Hematopoietic multipotent progenitor cell (in vitro differentiated cells): ENCODE measurements at places on chromosomes 4 and X.
A peak's percentile ranks its signal among the peaks of the same experiment; 100 is the strongest.

DNA sequence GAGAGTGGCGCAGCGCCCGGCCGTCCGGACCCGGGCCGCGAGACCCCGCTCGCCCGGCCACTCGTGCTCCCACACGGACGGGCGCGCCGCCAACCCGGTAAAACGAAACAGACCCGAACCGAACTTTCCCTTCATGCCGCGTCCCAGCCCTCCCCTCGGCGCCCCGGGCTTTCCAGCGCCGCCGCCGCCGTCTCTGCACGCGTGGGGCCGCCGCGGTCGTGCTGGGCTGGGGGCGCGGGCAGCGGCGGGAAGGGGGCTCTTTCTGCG lies 222 bp downstream of the SMAD1 start:
- no peak for DNase-seq

GRCh38 chr4:31220921-31221320 lies 500.8 kb downstream of the PCDH7 start:
- DNase-seq, result no peak

DNA sequence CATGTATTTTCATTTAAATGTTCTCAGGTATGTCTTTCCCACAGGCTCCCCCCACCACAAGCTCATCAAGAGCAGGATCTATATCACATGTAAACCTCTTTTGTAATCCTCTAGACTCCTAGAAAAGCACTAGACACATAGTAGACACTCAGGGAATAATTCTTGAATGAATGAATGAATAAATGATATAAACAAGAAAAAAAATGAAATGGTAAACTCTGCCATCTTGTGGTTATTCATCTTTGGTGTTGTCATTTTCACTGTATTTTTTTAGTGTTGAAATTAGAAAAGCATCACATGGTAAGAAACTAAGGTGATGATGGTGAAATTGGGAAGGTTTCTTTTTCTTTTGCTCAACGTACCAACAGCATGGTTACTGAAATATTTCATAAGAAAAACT lies 34.2 kb upstream of the C1GALT1C1 start:
- peak; percentile 67 for DNase-seq

GRCh38 chr4:185213877-185214276 lies 4.5 kb downstream of the SNX25 start:
- peak; percentile 40 for DNase-seq

GRCh38 chrX:50638123-50638522 lies 167.5 kb upstream of the DGKK start:
- DNase-seq, result no peak

DNA sequence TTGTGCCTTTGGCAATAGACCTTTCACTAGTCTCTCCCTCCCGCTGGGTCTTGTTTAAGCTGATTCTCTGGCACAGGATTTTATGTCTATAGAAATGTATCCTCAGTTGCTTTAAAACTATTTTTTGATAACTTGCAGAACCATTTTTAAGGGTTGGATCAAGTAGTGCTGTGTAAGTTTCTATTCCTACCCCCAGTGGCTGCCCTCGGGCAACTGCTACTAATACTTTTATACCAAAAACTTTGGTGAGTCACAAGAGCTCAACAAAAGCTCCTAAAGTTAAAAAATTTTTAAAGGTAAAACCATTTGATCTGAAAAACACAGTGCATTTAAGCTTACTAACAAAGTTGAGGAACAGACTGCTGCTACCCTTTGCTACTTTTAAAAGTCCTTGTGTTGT lies 1460.6 kb upstream of the PCDH7 start:
- no peak for DNase-seq

GRCh38 chrX:24019448-24019847 lies 7.5 kb downstream of the KLHL15 start:
- no peak for DNase-seq

GRCh38 chr4:152643153-152644035 lies 36.4 kb downstream of the TMEM154 start:
- DNase-seq, result no peak

- DNase-seq, result no peak
Observed at GRCh38 chrX:11434607-11435006, 141.4 kb downstream of the AMELX start.

DNA sequence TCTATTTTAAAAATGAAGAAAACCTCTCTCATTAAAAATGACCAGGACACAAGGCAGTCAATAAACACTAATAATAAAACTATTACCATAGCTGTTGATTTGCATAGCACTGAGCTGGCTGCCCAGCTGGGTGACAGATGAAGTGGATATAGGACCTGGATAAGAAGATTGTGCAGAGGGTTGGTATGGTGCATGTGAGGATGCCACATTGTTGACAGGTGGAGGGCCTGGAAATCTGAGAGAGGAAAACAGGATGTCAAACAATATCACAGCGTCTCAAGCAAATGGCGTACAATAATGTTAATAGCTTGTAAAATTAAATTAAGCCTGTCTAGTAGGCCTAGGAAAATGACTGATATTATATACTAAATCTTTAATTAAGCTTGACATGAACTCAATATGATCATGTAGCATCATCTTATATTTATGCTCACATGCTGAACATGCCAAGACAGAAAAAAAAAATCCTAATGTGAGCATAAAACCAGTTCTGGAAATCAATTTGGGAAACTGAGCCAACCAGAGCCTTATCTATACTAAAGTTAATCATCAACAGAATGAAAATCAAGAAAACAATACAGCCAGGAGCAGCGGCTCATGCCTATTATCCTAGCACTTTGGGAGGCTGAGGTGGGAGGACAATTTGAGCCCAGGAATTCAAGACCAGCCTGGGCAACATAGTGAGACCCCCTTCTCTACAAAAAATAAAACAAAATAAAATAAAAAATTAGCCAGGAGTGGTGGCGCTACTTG lies 18.6 kb downstream of the SEC24D start:
- DNase-seq, result no peak

DNA sequence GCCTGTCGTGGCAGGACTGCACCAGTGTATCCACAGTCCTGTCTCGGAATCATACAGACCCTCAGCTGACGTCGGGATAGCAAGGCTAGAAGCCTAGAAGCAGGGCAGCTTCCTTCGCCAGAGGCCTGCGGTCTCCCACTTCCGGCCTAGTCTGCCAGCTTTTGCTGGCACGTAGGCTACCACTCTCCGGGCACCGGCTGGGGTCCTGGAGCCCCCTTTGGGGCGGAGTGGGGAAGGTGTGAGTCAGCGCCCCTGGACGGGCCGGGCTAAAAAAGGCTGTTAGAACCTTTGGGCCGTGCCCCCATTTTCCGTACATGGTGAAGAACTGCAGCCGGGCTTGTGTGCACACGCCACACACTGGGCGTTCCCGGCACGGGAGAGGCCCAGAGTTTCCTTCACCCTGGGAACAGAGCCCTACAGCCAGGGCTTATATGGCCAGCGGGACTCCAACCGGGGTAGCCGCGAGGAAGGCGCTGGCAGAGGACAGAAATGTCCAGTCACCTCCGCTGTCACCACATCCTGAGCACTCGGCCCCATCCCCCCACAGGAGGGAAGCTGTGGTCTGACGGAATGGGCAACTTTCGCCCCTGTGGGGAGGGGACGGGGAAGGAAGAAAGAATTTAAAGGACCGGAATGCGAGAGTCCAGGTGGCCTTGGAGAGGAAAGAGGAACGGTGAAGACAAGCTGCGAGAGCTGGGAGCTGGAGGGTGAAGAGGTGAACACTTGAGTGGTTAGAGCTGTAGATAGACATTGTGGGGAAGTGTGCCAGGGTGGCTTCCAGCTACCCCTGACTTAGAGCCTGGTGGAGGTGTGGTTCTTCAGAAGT lies 4.6 kb downstream of the MAGIX start:
- DNase-seq, result peak; percentile 89

GRCh38 chr4:144732584-144733428 lies 86.8 kb downstream of the HHIP start:
- no peak for DNase-seq

DNA sequence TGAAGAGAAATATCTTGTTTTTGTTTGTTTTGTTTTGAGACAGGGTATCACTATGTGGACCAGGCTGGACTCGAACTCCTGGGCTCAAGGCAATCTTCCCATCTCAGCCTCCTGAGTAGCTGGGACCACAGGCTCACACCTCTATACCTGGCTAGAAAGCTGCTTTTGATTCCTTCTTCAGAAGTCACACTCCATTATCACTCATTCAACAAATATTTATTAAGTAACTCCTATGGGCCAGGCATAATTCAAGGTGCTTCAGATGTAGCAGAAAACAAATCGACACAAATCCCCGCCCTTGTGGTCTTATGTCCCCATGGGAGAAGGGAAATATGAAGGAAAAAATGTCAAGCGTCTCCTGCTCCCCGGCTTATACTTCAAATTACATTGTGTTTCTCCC lies 72.6 kb upstream of the DHX15 start:
- DNase-seq, result no peak

GRCh38 chrX:19698691-19699090 lies 183.4 kb upstream of the MAP3K15 start:
- DNase-seq, result no peak

- DNase-seq, result no peak
Observed at GRCh38 chrX:10395179-10395578, 225.2 kb downstream of the MID1 start.

DNA sequence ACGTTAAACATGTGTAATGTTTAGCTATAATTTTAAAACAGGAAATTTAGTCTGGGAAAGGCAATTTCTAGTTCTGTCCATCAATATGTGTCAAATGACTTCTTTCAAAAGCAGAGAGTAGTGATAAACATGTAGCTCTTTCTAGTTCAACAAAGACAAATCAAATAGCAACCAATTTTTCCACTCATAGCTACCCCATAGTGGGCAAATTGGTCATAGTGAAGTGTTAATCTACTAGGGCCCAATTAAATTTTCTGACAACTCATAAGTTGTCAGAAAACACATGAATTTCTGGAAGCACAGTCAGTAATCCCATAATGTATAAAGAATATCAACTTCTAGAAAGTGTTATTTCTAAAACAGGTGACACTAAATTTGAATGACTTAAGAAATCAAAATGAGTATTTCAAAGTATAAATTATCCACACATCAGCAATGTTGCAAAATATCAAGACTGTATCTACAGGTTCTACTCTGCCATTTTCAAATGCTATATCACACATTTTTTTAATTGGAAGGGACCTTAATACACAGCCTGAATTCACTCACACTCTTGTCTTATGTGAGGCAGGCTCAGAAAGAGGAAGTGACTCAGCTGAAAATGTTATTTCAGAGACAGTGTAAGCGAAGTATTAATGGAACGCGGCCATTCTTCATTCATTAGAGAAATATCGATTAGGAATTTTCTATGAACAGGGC lies 7.7 kb downstream of the OCIAD2 start:
- DNase-seq, result peak; percentile 56

GRCh38 chrX:45868425-45868824 lies 667.7 kb upstream of the DIPK2B start:
- DNase-seq, result no peak

- DNase-seq, result no peak
Observed at GRCh38 chr4:111510535-111510934, 634.7 kb upstream of the FAM241A start.

GRCh38 chr4:78296261-78296660 lies 239.1 kb downstream of the FRAS1 start:
- no peak for DNase-seq

GRCh38 chrX:7045238-7045955 lies 102.1 kb upstream of the STS start:
- DNase-seq, result no peak

DNA sequence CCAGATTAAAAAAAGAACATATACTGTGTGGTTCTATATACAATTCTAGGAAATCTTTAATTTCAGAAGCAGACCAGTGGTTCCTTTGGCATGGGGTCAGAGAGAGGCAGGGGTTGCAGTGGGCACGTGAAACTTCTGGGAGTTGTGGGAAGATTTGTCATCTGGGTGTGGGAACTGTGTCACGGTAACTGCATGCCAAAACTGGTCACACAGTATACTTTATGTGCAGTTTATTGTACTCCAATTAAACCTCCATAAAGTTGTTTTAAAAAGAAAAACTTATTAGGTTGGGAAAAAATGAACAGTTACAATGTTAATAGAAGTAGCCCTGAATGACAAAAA lies 26.7 kb upstream of the STS start:
- DNase-seq, result no peak

DNA sequence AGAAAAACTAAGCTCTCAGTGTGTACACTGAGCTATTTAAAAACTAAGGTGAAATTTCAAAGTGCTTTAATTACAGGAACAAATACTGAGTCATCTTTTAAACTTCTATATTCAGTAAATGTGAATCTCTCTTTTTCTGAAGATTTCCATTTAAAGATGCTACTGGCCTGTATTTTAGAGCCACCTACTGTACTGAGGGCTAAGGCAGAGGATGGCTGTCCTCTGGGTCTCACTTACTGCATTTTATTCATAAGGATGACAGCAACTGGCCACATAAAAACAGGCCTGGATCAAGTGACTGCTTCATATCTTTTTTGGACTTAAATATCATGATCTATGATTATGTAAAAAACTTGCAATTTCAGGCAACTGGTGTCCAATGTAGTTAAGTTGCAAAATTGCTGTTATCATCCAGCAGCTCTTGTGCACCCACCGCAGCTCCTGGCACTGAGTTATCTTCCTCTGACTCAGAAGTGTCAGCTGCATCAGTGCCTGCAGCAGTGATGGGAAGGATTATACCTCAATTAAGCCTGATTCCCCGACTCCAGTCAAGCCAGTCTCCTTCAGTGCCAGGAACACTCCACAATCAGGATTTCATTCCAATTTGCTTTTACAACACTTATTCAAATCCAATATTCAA lies 1073.7 kb downstream of the PDHA2 start:
- no peak for DNase-seq

GRCh38 chrX:20265726-20266681 lies 705 bp downstream of the RPS6KA3 start:
- DNase-seq, result peak; percentile 35

DNA sequence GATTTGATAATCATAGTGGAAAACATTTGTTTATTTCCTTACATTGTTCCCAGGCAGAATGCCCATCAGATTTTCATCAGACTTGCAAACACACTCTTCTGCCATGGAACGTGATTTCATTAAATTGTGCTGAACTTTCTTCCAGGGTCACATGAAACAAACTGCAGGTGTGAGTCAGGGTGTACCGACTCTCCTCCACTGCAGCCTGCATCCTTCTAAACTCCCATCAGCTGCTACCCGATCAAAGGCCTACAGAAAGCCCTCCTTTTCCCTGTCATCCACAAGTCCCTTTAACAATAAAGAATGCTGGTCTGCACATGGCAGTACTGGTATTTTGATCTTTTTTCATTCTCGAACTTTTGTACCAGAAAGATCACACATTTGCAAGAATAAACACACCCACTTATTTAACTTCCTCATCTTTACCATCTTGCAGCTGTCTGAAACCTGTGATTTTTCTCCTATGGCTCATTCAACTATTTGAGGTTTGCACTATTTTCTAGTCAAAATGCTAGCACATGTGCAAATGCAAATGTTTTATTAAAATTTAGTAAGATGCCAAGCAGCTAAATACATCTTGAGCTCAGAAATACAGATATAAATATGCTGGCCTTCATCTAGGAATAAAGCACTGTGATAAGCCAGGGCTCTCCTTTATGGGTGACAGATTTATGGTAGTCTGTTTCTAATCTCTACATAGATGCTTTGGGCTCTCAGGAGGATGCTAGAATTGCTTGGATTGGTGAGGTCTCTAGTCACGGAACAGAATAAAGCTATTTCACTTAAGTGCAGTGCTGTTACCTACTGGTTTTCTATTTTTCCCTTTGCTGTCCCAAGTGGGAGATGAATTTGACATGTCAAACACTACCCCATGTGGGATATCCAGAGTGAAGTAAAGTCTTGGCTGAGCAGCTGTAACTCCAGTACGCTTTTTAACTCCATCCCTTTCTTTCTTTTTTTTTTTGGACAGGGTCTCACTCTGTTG lies 25.8 kb upstream of the ARHGAP24 start:
- DNase-seq, result no peak

- DNase-seq, result peak; percentile 77
Observed at GRCh38 chr4:156970501-156971164, 966 bp downstream of the PDGFC start.
